Glomerular endothelial cell (primary cell): ENCODE measurements at places on chromosomes 4 and X. TPM values are rescaled to one million over a fixed set of nuclear protein-coding genes. Genes with fewer than 3 reads are reported as not detected.

- no peak for DNase-seq
Measured at GRCh38 chr4:119632216-119632615, 3.6 kb upstream of the PDE5A start.

- no peak for DNase-seq
Measured at GRCh38 chr4:106316773-106317409, 541 bp downstream of the AIMP1 start.

- no peak for DNase-seq
Measured at GRCh38 chrX:65926095-65927019, 113.5 kb downstream of the VSIG4 start.

DNA sequence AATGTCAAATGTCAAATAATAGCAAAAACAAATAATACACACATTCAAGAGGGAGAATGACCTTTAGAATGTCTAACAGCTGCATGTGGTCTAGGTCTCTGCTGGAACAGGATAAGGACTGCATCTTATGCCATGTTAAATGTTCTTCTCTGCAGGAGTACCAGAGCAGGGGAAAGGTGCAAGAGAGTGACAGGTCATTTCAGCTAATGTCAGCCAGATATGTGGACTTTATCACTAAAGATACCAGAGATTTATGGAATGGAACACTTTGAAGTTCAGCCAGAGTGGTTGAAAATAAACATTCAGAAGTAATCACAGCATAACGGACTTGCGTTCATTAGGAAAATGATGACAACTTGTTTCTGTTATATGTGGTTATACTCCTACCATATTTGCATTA, 24.3 kb downstream of the GRID2 start:
- DNase-seq = no peak

DNA sequence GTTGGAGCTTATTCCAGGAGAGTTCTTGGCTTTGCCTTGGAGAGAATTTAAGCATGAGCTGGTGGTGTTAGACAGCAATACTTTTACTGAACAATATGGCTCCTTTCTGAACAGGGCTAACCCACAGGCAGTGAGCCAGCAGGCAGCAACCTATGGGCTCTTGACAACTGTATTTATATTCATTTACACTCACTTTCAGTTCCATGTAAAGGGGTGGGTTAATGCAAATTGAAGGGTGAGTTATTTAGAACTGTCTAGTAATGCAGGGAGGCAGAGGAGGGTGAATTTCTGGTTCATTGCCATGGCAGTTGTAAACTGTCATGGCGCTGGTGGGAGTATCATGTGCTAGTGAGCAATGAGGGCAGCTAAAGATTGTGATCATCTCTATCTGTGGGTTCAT, 15.7 kb downstream of the FOXR2 start:
- no peak for DNase-seq

DNA sequence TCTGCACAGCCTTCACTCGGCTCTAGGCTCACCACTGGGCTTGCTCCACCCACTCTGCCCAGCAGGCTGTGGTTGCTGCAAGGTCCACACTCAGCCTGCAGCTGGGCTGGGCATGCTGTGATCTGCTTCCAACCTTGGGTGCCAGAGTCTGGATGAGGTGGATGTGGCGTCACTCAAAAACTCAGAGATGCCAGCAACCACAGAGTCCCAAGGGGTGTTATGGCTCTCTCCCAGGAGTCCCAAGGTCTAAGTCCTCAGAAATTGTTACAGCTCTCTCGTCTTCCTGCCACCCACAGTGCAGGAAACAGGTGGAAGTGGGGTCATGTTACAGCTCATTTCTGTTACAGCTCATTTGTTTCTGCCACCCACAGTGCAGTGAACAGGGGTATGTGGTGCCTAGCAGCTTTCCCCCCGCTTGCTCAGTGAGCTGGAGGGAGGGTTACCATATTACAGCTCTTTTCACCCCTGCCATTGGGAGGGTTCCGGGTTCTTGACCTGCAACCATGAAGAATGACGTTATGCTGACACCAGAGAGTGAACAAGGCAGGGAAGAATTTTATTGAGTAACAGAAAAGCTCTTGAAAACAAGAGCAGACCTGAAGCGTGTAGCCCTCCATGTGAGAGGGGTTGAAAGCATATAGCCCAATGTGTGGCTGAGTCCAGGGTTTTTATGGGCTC, 893.9 kb downstream of the PCDH7 start:
- DNase-seq = no peak

- DNase-seq = no peak
Measured at GRCh38 chr4:105591573-105591972, 39.2 kb downstream of the ARHGEF38 start.

DNA sequence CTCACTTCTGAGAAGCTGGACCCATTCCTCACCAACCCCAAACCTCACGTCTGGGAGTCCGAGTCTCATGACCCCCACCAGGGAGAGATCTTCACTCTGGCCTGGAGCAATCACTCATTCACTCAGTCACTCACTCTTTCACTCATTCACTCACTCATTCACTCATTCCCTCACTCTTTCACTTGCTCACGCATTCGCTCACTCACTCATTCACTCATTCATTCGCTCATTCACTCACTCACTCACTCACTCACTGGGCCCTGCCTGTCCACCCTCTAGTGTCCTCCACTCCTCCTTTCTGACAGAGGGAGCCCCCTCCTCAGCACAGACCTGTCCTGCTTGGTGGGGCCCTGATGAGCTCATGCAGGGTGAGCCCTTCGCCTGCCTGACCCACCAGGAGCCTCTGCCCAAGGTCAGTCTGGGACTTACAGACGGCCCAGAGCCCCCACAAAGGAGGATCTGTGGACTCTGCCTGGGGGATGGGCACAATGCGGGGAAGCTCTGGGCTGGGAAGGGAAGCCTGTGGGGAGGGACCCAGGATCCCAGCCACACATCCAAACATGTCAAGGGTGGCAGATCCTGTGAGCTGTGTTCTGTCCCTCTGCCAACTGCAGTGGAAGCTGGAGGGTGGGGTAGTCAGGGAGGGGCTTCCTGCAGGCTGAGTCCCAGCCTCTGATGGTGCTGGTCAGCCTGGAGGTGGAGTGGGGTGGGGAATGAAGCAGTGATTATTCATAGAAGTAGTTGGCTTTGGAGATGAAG, 18.5 kb downstream of the CPZ start:
- DNase-seq = no peak

GRCh38 chrX:117744958-117745357, 371.7 kb downstream of the KLHL13 start:
- no peak for DNase-seq

- no peak for DNase-seq
Measured at GRCh38 chrX:25873196-25873595, 264.9 kb upstream of the MAGEB18 start.

DNA sequence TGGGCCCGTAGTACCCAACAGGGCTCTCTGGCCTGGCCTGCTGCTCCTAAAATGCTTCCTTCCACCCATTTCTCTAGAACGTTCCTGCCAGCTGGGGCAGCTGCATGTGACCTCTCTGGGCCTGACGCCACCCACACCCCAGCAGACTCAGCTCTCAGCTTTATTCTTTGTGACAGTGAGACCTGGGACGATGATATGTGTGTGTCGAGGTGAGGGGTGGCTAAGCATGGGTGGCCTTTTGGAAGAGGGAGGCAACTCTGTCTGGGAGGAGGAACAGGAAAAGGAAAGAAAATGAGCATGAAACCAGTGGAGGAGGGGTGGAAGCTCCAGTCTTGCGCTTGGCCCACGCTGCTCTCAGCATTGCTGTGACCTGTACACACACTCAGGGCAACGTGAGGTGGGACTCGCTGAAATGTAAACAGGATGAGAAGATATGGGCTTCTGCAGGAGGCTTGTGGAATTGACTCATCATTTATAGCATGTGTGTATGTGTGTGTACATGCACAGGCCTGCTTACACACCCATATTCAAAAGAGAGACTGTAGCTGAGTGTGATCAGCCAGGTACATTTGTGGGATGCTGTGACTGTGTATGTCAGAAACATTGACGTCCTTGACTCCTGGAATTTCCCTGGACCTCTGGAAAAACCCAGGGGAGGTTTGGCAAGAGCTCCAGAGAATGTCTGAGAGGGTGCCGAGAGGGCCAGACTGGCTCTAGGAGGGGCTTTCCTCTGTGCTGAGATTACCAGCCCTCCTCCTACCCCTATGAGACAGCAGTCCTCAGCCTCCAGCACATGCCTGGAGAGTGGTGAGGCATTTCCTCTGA, 137.9 kb downstream of the PJA1 start:
- DNase-seq = peak; percentile 22

DNA sequence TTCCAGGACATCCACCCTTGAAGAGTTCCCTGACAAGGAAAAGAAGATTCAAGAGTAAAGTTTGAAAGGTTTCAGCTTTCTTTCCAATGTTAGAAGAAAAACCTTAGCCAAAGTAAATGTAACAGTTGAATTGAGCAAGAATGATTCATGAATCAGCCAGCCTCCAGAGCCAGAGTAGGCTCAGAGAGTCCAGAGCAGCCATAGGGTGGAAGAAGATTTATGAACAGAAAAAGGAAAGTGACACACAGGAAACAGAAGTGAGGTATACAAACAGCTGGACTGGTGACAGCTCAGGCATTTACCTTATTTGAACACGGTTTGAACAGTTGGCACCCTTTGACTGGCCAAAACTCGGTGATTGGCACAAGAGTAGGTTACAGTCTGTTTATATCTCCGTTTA, 63.2 kb downstream of the QDPR start:
- DNase-seq = peak; percentile 50

DNA sequence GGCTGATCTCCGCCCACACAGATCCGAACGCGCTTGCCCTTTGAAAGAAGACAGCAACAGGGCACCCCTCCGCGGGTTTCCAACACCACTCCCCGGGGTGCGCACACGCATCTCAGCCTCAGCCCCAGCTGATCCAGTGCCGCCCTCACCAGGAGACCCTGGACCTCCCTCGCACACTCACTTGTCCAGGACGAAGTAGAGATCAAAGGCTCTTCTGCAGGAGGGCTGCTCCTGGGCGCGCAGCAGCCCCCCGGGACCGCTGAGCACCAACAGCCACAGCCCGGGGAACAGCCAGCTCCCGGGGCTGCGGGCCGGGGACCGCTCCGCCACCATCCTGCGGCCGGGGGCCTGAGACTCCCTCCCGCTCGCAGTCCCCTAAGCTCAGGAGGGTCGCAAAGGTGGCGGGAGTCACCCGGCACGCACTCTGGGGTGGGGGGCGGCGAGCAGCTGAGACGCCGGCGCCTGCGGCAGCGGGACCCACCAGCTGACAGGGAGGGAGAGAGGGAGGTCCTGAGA, 743 bp downstream of the ANTXR2 start:
- no peak for DNase-seq

MAGEA11 gene
- total RNA-seq = not detected in 2 replicates

CTSO gene
- total RNA-seq = 18.3 TPM in 2 replicates

CLDN2 gene
- 0.87 TPM in 1 of 2 replicates, not detected in the other for total RNA-seq

RGN gene
- total RNA-seq = 0.15 and 0.35 TPM in 2 replicates

ADRA2C gene
- total RNA-seq = 0.19 and 0.93 TPM in 2 replicates

S100G gene
- total RNA-seq = not detected in 2 replicates

DKK2 gene
- 0.06 and 0.29 TPM in 2 replicates for total RNA-seq
